SK-MEL-5 (cell line): ENCODE measurements at places on chromosomes 6 and 20. TPM values are rescaled to one million over a fixed set of nuclear protein-coding genes. Genes with fewer than 3 reads are reported as not detected.
A peak's percentile ranks its signal among the peaks of the same experiment; 100 is the strongest.

The MTRF1L gene
- total RNA-seq: 29.0 and 32.5 TPM in 2 replicates

DNA sequence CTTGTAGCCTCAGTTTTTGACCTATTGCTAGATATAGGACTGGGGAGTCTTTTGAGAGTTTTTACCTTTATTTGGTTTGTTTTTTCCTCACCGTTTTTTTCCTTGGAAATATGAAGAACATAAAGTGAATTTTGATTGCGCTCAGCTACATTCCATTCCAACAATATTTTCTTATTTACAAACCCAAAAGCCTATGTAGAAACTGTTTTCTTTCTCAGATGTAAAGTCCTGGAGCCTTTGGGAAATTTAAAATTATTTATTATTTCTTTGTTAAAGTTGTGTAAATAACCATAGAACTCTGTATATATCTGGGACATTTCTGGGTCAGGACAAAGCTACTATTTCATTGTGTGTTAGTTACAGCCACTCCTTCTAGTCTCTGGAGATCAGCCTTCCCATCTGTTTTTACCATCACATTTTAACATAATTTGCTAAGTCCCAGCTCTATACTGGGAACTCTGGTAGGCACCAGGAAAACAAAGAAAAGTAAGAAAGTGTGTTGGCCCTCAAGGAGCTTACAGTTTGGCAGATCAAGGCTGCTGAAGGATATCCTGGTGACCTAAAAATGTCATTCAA, 68.8 kb downstream of the JAG1 start:
- no peak for DNase-seq

DNA sequence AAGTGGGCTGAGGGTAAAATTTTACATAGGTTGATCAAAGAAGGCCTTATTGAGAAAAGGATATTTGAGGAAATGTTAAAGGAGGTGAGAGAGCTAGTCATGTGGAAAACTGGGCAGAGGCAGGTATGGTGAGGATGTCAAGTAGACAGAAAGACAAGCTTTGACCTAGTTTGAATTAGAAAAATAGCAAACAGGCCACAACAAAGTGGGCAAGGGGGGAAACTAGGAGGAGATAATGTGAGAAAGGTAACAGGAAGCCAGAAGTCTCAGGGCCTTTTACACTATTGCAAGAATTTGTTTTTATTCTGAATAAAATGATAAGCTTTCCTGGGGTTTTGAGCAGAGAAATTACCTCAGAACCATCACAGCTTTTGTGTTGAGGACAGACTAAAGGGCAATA, 115.7 kb downstream of the RWDD2A start:
- DNase-seq: no peak

- no peak for DNase-seq
These were observed 105.7 kb downstream of the MTFR2 start for GRCh38 chr6:136144251-136145023.

DNA sequence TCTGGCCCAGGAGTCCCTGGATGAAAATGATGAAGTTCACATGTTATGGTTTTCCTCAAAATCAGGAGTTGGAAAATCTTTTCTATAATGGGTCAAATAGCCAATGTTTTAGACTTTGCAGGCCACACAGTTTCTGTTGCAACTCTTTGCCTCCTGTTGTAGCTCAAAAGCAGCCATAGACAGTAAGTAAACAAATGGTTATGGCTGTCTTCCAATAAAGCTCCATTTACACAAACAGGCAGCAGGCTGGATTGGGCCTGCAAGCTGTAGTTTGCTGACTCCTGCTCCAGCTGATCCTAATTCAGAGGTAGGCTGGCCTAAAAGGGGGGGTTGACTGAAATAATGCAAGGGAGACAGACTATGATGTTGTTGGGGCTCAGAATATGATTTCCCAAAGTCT, 33.0 kb downstream of the METTL24 start:
- no peak for DNase-seq

DNA sequence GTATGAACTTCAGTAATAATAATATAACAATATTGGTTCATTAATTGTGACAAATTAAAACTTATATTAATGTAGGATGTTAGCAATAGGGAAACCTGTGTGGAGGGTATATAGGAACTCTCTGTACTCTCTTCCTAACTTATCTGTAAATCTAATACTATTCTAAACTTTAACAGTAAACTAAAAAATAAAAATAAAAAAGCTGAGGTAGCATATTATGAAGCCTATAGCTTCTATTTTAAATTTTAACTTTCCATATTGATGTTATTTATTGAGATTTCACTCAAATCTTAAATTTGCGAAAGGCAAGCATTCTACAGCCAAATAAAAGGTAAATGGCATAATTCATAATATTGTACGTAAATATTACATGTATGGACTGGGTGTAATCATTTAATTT, 326.4 kb downstream of the MEI4 start:
- no peak for DNase-seq

DNA sequence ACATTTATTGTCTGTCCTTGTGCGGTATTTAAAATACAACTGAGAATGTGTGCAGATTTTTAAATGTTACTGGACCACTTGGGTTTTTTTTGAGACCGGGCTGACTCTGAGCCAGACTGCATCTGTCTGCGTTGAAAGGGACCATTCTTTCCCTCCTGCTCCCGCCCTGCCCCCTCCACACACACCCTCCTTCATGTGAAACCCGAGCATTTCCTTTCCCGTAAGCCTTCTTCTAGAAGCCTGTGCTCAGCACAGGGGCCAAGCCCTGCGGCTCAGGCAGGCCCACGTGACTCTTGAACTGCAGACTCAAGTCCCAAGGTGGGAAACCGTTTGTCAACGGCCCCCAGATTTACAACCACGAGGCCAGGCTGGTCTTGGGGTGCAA, 82.7 kb upstream of the FOXC1 start:
- peak; percentile 98 for DNase-seq

The C20orf202 gene
- not detected in 2 replicates for total RNA-seq
